Stimulated activated CD4-positive, alpha-beta T cell treated with anti-CD3 and anti-CD28 coated beads, Interleukin-12 subunit alpha, Interleukin-12 subunit beta, amount 100 ng/mL, for 48 hours (primary cell): ENCODE measurements at places on chromosomes 5 and 9.

DNA sequence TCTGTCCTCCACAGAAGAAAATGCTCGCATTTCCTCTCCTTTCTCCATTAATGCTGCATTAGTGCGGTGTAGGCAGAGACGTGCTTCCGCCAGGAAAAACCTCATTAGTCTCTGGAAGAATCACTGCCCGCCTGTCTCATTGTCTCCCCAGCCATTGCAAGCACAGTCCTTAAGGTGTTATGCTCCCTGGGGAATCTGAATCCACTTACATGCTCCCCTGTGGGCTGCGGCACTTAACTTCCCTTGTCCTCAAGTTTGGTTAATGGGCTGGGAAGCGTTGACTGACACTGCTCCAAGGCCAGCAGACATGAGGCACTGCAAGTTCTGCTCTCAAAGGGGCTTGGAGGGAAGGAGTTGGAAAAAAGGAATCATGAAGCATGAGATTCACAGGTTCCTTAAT, 41.6 kb downstream of the TARS1 start:
- no peak for DNase-seq

DNA sequence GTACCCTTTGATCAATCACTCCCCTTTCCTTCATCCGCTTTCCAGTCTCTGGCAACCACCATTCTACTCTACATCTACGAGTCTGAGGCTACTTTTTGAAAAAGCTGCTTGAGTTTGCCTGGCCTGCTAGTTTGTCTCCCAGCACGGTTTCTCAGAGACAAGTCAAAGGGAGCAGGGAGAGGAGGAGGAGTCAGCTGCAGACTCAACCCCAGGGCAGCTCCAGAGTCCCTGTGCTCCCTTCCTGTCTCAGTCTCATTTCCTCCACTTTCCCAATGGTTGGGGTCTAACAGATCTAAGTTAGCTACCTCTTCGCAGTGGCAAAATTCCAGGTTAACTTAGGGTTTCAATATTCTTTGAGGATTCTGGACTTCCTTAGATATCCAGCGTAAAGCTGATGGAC, 80.0 kb upstream of the PCA3 start:
- no peak for DNase-seq

DNA sequence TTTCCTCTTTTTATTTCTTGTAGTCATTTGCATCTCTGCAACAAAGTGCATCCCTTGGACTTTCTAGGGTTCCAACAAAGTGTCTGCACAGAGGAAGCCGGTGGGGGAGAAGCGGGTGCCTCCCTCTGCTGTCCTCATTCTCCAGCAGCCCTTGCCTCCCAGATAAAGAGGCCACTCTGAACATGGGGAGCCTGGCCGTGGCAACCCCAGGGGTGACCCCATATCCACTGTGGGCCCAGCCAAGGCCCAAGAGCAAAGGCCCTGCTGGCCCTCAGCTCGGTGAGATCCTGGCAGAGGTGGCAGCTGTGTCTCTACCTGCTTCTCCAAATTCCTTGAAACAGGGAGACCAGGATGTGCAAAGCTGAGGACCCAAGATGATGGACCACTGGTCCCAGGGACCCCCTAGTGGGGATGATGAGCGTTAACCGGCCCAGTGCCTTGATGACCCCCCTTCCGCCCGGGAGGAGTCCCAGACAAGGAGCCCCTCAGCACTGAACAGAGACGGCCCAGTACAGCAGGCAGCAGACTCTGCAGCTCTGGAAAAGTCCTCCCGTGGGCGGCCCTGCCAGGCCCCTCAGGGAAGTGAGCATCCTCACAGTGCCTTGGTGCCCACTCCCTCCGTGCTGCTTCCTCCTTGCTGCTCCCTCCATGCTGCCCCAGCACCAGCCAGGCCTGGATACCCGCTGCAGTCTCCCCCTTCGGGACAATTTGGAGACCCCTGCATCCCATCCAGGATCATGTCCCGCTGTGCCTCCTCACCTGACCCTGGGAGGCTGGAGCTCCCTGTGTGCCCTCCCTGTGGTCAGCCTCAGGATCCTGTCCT, 62.5 kb downstream of the MRPL36 start:
- DNase-seq = no peak

- DNase-seq = no peak
Observed at GRCh38 chr5:179382486-179382885, 37.2 kb upstream of the ADAMTS2 start.

DNA sequence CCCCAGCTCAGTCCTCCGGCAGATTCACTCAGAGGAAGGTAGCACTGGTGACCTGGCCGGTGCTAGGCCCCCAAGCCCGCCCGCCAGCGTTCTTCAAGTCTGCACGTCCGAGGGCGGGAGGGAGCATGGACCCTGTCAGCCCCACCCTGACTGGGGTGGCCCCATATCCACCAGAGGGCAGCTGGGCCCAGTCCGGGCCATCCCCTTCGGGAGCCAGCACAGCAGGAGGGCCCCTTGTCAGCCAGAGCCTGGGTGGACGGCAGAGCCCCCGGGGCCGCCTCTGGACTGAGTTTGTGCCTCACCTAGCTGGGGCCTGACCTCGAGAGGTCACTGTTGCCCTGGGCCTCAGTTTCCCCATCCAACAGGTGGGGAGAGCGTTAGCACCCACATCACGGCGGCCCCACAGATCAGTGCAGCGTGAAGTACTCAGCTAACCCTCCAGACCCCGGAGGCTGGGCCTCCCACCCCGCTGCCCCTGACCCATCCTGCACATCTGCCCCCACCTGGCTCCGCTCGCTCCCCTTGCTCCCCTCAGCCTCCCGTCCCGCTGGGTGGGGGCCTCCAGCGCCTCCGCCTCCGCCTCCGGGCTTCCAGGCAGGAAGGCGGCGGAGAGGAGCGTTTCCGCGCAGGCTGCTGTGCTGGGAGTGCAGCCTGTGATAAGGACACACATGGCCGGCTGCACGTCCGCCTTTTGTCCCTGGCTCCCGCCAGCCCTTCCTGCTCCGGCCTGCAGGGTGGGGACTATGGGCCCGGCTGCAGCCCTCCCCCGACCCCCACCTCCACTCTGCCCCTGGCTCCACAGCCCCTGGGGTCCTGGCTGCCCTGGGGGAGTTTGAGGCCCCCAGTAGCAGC, 16.6 kb upstream of the EGFL7 start:
- no peak for DNase-seq

- no peak for DNase-seq
Observed at GRCh38 chr5:43498581-43498980, 14.9 kb upstream of the TMEM267 start.

DNA sequence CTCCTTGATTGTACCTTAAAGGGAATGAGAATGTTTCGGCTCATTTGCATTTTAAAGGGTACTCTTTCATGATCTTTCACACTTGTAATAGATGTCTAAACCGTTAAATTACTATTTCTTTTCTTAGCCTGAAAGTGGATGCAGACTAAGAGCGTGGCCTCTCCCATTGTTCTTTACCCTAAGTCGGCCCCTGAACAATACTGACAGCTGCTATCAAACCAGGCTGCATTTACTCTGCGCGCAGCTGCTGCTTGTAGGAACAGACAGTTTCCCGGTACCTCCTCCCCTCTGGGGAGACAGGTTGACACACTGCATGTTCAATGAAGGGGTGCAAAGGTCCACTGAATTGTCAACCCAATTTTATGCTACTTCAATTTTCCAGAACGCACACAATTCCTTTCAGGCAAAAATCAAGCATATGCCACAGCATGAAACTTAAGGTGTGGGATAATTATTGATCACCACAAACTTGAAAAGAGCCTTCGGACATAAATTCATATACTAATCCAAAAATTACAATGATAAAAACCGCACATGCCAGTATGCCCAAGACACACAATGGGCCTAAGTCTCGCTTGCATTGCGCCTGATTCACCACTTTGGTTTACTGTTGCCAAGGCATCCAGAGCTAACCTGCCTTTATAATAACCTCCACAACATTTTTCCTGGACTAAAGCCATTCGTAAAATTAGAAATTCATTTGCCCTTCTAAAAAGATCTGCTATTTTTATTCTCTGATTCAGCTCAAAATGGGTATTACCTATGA, 39.7 kb downstream of the TLE1 start:
- no peak for DNase-seq

DNA sequence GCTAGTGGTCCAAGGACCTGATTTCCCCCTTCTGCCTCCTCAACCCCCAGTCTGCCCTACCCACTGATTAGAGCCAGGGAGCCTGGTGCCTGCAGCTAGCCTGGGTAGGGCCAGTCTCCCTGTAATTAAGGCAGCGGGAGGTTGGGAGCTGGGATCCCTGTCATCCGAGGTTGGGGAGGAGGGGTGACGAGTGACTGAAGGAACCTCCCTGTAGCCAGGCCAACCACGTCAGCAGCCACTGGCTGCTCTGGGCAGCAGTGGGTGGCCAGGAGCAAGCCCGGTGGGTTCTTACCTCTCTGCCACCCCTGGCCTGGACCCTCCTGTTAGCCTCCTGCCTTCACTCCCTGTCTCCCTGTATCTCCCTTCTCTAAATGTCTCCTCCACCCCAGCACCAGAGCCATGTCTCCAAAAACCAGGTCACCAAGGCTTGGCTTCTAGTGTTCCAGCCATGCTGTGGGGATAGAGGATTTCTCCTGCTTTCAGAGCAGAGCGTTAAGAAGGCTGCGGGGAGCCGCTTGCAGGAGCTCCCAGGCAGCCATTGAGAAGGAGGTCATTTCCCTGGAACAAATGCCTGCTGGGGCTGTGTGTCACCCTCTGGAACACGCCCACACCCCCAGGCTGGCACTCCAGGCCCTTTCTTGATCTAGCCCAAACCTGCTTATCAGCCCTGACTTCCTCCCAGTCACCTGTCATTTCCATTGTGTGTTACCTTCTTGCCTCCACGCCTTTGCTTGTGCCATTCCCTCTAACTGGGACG, 65.0 kb upstream of the GGTA1 start:
- DNase-seq = no peak

- DNase-seq = no peak
Observed at GRCh38 chr5:143820451-143820850, 8.5 kb downstream of the HMHB1 start.
